ENCODE measurements at places on chromosomes 5 and 9.

- no peak for DNase-seq
Measured at GRCh38 chr5:157381746-157382145, 78.3 kb upstream of the NIPAL4 start.

- DNase-seq, result no peak
Measured at GRCh38 chr9:97934321-97935115, 3.5 kb downstream of the HEMGN start.

DNA sequence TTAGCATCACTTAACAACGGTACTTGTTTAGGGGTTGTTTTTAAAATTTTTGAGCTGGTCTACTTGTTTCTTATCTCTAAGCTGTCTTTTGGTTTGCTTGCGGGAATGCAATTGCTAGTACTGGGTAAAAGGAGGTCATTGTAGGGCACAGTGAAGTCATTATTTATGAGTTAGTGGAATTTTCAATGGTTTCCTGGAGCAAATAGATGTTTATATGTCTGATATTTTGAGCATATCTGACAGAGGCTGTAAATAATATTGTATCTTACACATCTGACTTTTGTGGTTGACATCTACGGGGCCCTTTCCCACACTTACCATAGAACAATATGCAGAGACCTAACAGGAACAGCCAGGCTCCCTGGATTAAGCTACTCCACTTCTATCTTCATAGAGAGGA lies 90.4 kb upstream of the IL6ST start:
- DNase-seq, result no peak

DNA sequence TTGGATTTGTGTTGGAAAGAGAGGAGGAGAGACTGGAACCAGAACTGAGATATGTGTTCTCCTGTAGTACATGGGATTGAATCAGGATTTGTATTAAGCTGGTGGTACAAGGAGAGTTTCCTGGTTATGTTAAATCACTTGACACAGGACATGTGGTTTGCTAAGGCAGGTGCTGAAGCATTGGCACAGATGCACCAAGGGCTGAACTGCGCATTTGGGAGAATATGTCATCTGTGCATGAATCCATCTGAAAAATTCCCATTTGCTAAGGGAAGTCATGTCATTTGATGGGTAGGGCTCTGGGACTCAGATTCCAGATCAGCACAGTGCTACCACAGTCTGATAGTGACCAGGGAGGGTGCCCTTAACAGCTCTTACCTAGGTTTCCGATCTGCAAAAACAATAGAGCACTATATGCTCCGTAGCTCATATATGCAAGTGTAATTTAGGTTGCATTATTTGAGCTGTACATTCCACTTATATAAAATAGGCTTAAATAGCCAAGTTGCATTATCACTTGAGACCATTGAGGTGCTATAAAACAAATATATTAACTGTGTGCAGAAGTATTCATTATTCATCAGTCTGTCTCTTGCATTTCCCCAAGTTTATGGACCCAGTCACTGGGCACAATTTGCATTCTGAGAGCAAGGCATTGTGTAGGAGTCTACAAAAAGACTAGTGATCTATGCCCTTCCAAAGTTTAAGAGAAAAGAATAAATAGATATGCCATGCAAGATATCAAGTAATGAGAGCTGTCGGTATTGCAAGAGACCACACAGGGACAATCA lies 55.2 kb downstream of the ADAMTS16 start:
- no peak for DNase-seq

GRCh38 chr5:129506086-129506485 lies 46.0 kb downstream of the ADAMTS19 start:
- no peak for DNase-seq

DNA sequence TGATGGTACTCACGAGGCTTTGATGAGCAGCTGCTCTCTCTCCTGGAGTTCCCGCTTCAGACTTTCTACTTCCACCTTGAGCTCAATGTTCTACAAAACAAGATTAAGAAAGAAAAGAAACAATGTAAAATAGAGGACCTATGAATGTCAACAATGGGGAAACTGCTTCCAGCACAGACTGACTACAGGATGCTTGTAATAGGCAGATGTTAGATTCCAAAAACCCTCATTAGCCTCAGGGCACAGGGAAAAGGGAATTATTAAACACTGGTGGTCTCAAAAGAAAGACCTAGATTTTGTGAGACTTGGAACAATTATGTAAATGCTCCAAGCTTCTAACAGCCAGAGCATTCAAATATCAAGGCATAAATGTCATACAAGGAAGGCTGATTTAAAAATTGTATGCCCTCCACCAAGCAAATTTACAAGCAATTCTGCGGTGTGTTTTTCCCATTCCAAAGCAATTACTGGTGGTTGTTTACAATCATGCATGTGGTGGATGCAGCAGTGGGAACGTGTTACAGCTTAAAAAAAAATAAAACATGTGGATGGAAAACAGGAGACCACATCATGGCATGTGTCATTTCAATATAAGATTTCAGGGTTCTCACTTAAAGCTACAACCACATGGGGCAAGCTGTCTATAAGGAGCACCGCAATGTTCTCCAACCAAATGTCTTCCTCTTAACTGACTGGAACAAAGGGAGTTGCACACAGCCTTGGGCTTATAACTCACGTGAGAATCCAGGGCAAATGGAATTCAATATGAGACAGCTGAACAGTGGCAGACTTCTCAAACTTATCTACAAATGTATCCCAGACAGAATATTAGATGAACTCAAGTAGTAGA lies 34.0 kb downstream of the CDK5RAP2 start:
- DNase-seq, result no peak

DNA sequence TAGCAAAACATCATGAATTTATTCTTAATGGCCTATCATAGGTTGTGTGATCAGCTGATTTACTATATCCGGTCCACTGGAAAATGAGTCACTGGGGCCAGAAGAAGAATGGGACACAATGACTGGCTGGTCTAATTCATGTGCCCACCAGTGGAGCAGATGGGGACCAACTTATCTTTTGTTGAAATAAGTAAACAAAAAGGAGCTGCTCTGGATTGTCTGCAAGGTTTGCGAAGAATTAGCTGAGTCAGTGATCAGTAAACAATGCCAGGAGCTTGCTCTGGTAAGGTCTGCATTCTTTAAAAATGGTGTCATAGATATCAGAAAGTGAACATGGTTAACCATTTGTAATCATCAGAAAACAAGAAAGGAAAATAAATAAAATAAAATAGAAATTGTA lies 128.0 kb downstream of the RASEF start:
- DNase-seq, result no peak
